Panc1 (cell line): ENCODE measurements at places on chromosomes 5 and 9. TPM values are rescaled to one million over a fixed set of nuclear protein-coding genes. Genes with fewer than 3 reads are reported as not detected.

Gene PCDHA11
- 0.08 TPM for total RNA-seq

Gene SYNPO
- 82.8 TPM for total RNA-seq

Gene ZNF462
- total RNA-seq: 34.8 TPM

Gene BASP1
- total RNA-seq: 217 TPM

Gene CARTPT
- total RNA-seq: not detected

Gene TSLP
- total RNA-seq: not detected

Gene IFNB1
- not detected for total RNA-seq

Gene ENHO
- total RNA-seq: 7.2 TPM

Gene PHYHD1
- total RNA-seq: not detected

Gene RIC1
- 7.0 TPM for total RNA-seq

Gene FAM151B
- 2.8 TPM for total RNA-seq

Gene MLANA
- not detected for total RNA-seq

Gene ECSCR
- total RNA-seq: not detected

Gene CSF1R
- total RNA-seq: 0.05 TPM

Gene IRX1
- total RNA-seq: not detected

Gene NDST1
- 142 TPM for total RNA-seq

Gene SLC6A7
- not detected for total RNA-seq

Gene TGFBR1
- 22.2 TPM for total RNA-seq

Gene FAM219A
- 38.6 TPM for total RNA-seq

Gene SHISAL2B
- total RNA-seq: not detected

Gene FBXO4
- total RNA-seq: 5.7 TPM

Gene TNFSF8
- total RNA-seq: 0.15 TPM

Gene IRX2
- 0.10 TPM for total RNA-seq

Gene SEMA4D
- 6.5 TPM for total RNA-seq

Gene PCDHB7
- 1.3 TPM for total RNA-seq

Gene IFNA2
- total RNA-seq: not detected

Gene TRIM36
- 1.6 TPM for total RNA-seq

Gene KLHL3
- 1.9 TPM for total RNA-seq

Gene PFN3
- total RNA-seq: not detected

Gene ALDH1B1
- total RNA-seq: 34.2 TPM

Gene ADAMTS13
- 3.4 TPM for total RNA-seq

Gene MYMK
- not detected for total RNA-seq

Gene AGXT2
- not detected for total RNA-seq
